Occipital lobe (tissue), 3 donors: ENCODE measurements at places on chromosomes 16 and 17. TPM values are rescaled to one million over a fixed set of nuclear protein-coding genes. Genes with fewer than 3 reads are reported as not detected.
A peak's percentile ranks its signal among the peaks of the same experiment; 100 is the strongest.

RAP1GAP2 gene
- total RNA-seq: 29.3 TPM

MMP25 gene
- total RNA-seq: 0.62 TPM

SHBG gene
- not detected for total RNA-seq

ROGDI gene
- total RNA-seq: 38.7 TPM

APOBR gene
- not detected for total RNA-seq

- no peak for DNase-seq
These were observed 357.3 kb upstream of the XYLT1 start for GRCh38 chr16:17828012-17828411.

- no peak for DNase-seq
These were observed 42.9 kb upstream of the BHLHA9 start for GRCh38 chr17:1227365-1227764.

DNA sequence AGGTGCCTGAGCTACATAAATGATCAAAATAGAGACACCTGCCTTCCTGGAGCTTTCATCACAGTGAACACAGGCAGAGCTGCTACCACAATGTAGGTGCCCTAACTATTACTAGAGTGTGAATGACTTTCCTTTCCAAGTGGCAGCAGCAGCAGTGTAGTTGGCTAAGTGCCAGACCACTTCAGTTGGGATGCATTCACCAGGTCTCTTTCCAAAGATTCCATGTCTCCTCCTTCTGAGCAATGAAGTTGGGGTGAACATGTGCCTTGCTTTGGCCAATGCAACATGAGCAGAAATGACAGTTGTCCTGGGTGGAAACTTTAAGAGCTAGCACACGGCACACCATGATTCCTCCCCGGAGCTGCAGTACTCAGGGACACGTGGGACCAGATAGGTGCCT is 23.3 kb upstream of the CACNG4 start:
- no peak for DNase-seq

GRCh38 chr17:49370971-49371834 is 9.2 kb upstream of the ZNF652 start:
- no peak for DNase-seq

GRCh38 chr16:63613701-63614100 is 1508.2 kb downstream of the CDH11 start:
- no peak for DNase-seq

DNA sequence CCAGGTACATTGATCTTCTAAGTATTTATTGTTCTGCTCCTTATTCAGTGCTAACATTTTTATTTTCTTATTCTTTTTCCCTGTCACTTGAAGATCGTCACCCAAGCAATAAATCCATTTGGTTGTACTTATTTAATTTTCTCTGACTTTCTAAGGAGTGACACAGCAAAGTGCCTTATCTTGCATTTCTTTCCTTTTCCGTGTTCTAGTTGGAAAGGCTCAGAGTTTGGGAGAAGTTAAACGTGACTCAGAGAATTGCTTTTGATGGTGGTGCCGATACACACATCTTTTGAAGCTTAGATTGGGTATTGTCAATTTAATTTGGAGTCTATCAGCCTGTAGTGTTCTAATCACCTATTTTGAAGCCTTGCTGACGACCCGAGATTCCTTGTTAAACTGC is 72.0 kb downstream of the PITPNC1 start:
- DNase-seq: no peak

- no peak for DNase-seq
These were observed 14.9 kb downstream of the ITPRIPL2 start for GRCh38 chr16:19128454-19129200.

GRCh38 chr16:16154281-16154951 is 68.9 kb downstream of the ABCC6 start:
- DNase-seq: no peak

DNA sequence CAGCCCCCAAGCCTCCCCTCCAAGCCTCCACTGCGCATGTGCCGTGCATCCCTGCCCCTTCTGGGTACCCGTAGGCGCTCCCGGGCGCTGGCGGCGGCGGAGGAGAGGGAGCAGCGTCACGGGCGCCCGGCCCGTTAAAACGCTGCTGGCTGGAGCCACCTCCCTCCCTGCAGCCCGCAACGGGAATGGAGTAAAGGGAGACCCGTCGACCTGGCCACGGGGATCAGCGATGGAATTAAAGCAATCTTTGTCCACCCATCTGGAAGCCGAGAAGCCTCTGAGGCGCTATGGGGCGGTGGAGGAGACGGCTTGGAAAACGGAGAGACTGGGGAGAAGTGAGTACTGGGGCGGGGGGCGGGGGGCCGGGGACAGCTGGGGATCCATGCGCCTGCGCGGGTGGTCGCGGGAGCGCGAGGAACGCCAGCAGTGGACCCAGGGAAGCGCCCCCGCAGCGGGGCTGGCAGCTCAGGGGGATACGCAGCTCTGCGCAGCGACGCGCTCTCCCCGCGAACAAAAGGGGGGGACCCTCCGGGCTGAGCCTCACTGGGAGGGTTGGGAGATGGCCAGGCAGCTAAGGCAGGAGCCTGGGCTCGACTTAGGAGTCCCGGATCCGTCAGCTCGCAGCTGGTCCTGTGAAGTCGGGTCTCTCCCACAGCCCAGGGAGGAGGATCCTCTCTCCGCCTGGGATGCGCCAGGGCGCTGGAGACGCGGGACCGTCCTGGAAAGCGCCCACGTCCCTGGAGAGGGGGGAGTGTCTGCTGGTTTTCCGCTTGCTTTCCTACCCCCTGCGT is at the start of gene BMERB1:
Gene BMERB1 (plus strand): TSS at position 164 of the 791 bp plus-strand sequence. CDS start 66 bp downstream, at position 230.
- peak; percentile 76 for DNase-seq

GRCh38 chr17:75823257-75824041 is 20.8 kb downstream of the UNC13D start:
- no peak for DNase-seq

DNA sequence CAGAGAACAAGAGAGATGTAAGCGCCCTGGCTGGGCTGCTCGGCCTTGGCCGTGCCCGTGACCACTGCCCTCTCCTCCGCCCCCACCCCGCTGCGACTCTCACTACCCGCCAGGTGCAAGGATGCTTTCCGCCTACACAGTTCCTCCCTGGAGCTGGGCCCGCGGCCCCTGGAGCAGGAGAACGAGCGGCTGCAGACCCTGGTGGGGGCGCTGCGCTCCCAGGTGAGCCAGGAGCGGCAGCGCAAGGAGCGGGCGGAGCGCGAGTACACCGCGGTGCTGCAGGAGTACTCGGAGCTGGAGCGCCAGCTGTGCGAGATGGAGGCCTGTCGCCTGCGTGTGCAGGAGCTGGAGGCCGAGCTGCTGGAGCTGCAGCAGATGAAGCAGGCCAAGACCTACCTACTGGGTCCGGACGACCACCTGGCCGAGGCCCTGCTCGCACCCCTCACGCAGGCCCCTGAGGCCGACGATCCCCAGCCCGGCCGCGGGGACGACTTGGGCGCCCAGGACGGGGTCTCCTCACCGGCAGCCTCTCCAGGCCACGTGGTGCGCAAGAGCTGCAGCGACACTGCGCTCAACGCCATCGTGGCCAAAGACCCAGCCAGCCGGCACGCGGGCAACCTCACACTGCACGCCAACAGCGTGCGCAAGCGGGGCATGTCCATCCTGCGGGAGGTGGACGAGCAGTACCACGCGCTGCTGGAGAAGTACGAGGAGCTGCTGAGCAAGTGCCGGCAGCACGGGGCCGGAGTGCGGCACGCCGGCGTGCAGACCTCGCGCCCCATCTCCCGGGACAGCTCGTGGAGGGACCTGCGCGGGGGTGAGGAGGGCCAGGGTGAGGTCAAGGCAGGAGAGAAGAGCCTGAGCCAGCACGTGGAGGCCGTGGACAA is 9.2 kb upstream of the MRPL58 start:
- no peak for DNase-seq

- DNase-seq: no peak
These were observed 72.0 kb downstream of the CNGB1 start for GRCh38 chr16:57898961-57899360.

GRCh38 chr16:20944861-20945574 is 44.4 kb downstream of the LYRM1 start:
- no peak for DNase-seq

GRCh38 chr17:42913981-42914617 is 13.5 kb downstream of the G6PC1 start:
- no peak for DNase-seq

DNA sequence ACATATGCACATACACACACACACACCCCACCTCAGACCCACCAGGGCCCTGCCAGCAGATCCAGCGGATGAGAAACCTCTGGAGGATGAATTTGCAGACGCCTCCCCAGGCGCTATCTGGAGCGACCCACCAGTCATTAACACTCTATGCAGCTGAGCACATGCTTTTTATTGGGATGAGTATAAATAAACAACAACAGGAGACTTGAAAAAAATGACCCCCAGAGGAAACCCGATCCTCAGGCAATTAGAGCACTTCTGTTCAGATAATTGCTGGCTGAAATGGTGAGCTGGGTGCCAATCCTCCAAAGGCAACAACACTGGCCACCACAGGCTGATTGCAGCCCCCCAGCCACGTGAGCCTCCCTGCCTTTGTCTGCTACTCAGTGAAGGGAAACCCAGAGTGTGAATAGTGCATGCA is 32.9 kb downstream of the DYNLRB2 start:
- no peak for DNase-seq

- DNase-seq: no peak
These were observed 136.3 kb downstream of the KCNJ12 start for GRCh38 chr17:21512307-21513011.

DNA sequence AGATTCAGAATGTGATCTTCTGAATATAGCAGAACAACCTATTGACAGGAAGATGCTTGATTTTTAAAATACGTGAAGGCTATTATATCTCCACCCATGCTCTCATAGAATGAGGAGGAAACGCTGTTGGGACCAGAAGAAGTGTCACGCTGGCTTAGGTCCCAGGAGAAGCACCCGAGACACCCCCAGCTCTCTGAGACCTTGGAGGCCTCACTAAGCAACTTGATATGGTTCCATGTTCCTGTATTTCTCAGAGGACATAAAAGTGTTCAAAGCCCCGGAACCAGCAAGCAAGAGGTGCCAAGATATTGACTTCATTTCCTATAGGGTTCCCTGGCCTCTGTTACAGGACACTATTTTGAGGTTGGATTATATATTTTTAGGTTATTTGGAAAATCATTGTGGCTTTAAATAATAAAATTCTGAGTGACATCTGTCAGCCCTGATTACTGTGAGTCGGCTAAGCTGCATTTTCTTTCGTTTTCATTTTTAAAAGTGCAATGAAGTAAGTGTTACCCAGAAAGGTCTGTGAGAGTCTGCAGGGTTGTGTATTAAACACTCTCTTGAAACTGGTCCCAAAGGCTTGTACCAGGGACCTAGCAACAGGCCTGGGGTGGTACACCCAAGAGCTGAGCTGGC is 400.0 kb downstream of the SOX9 start:
- DNase-seq: no peak
